Left kidney (tissue), 8 donors: ENCODE measurements at places on chromosomes 5 and 9. TPM values are rescaled to one million over a fixed set of nuclear protein-coding genes. Genes with fewer than 3 reads are reported as not detected.

DNA sequence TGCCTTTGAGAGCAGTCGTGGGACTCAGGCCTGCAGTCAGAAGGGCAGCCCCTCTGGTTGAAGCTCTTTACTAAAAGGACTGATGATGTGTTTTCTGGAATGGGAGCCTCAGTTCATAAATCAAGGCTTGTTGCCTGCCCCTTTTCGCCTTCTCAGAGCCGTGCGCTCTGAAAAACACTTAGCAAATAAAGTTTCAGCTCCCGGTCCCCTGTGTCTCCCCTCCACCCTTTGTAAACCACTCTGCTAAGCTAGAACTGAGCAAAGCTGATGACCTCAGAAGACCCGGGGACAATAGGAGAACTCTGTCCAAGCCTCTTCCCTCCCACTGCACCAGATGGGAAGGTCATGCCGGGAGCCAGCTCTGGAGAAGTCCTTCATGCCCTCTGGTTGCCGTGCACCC lies 39.3 kb upstream of the ADRA1B start:
- DNase-seq, result no peak

The KIF24 gene
- polyA plus RNA-seq, result 9.2 TPM

The IQGAP2 gene
- 77.6 TPM for polyA plus RNA-seq

DNA sequence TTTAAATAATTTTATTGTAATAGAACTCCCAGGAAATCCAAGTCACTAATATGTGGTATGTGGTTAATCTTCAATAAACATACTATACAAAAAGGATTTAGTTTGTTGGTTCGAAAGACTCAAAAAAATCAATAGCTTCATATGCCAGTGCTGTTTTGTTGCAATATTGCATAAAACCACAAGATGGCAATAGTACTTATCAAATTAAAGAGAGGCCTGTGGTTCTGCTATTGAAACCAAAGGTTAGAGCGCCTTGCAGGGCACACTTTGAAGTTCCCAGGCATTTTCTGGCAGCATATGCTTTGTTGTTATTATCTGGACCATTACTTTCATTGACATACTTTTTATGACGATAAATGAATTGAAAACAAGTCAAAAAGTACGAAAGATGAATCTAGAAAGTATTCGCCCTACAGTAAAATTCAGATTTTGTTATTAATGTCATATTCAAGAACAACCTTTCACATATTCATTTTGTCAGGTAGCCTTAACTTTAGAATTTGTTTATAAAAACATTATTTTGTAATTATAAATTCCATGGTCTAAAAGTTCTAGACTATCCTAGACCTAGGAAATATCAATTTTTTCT lies 316.3 kb downstream of the MCTP1 start:
- DNase-seq, result peak; percentile 64

- DNase-seq, result no peak
These were observed 69.3 kb downstream of the COL5A1 start for GRCh38 chr9:134710901-134711300.

The TMEM171 gene
- polyA plus RNA-seq, result 5.2 TPM

GRCh38 chr5:179336126-179336870 lies 9.0 kb downstream of the ADAMTS2 start:
- DNase-seq, result no peak

The DPM2 gene
- polyA plus RNA-seq, result 35.6 TPM

DNA sequence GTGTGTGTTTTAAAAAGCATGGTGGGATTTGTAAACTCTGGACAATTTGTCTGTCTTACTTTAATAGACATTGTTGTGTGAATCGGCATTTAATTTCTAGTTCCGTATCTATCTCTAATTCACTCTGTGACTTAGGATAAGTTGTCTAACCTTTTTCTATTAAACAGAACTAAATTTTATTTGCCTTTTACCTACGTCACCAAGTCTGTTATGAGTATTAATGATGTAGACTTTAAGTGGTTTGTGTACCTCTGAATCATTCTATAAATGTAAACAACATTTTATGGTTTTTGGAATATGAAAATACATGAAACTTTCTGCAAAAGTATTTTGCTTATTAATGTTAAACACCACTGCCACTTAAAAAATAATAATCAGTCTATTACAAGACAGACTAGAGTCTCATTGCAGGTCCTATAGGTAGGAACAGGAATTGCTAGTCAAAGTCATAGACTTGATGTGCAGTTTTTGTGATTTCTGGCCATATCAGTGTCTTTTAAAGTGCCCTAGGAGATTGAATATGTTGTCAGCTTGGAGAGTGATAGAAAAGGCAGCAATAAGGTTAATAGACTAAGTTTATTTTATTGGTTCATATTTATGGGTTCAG lies 5.6 kb downstream of the RBM27 start:
- no peak for DNase-seq

The GRAMD2B gene
- 31.1 TPM for polyA plus RNA-seq

DNA sequence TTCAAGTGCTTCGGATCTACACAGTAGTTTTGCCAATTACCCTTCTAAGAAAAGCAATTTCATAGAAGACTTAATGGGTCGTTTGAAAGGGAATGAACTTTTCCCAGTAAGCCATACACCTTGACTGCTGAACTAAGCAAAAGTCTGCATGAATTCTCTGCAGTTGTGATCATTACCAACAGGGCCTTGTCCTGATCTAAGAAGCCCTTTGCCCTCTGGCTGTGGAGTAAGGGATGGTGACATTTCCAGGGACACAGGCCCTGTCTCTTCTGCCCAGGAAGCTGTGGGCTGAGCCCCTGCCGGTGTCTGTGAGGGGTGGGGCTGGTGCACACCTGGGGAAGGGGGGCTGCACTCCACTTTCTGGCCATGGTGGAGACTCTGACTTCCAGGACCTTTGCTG lies 30.5 kb downstream of the ZDHHC11 start:
- DNase-seq, result no peak

GRCh38 chr5:38543886-38544285 lies 12.6 kb downstream of the LIFR start:
- DNase-seq, result no peak

- no peak for DNase-seq
These were observed 151.2 kb downstream of the TSSK1B start for GRCh38 chr5:113283558-113283957.

- no peak for DNase-seq
These were observed 4.3 kb downstream of the PRDM12 start for GRCh38 chr9:130668659-130669058.

DNA sequence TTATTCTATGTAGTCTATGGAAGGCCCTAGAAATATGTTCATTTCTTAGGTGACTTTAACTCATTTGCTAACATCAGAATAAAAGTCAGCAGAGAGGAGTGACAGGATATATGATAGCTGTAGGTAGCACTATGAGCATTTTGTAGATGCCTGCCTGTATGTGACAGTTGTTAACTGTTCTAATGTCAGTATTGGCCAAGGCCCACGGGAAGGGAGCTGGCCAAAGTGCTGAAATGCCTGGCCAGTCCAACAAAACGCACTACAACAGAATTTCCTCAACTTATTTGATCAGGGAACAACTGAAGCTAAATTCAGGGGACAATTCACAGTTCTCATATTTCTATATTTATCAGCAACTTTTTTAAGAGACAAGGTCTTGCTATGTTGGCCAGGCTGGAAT lies 20.8 kb downstream of the SV2C start:
- peak; percentile 67 for DNase-seq

DNA sequence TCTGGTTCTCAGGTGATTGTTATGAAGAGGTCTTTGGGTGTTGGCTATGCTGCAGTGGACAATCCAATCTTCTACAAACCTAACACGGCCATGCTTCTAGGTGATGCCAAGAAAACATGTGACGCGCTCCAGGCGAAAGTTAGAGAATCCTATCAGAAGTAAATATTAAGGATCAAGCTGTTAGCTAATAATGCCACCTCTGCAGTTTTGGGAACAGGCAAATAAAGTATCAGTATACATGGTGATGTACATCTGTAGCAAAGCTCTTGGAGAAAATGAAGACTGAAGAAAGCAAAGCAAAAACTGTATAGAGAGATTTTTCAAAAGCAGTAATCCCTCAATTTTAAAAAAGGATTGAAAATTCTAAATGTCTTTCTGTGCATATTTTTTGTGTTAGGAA lies 101.3 kb downstream of the NNT start:
- DNase-seq, result no peak

DNA sequence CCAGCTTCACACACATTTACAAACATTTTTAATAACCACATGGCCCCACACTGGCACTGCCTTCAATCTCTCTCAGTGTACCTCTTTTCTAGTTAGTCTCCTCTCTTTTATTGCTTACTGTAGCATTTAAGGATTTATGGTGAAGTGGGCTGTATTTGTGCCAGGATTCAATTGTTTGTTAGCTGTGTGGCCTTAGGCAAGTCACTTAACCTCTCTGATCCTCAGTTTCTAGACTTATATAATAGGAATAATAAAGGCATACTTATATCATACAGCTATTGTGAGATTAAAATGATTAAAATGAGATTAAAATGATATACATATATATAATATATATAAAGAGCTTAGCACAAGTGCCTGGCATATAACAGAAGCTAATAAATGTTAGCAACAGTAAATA lies 6.4 kb downstream of the SH3RF2 start:
- DNase-seq, result no peak

GRCh38 chr5:68099327-68099726 lies 116.2 kb upstream of the PIK3R1 start:
- no peak for DNase-seq

GRCh38 chr9:4894076-4894475 lies 91.0 kb upstream of the JAK2 start:
- DNase-seq, result no peak
